ENCODE measurements at places on chromosomes 5 and 9.

DNA sequence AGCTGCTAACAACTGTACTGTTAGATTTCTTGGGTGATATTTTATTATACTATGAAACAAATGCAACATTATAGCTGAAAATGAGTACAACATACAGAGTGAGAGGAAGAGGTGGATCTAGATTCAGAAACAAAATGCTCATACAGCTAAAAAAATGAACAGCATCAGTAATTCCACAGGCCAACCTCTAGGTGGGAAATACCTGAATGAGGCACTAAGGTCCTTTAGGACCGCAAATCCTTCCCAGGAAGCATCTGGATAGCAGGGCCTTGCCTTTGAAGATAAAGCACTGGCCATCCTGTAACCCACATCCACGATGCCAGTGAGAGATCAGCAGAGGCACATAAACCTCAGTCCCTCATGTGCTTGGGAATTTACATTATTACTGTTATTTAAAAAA, 310.8 kb downstream of the YTHDC2 start:
- H3K27me3 ChIP-seq = no peaks in the 10 kb centered on the region
- H3K27ac ChIP-seq = no peak overlapping the region
- no peak for DNase-seq
- no peaks in the 10 kb centered on the region for H3K4me1 ChIP-seq
- no peak overlapping the region for H3K4me3 ChIP-seq

- no peak overlapping the region for H3K27ac ChIP-seq
- DNase-seq = no peak
These were observed 43.5 kb downstream of the FOXI1 start for GRCh38 chr5:170149206-170149515.

- H3K4me3 ChIP-seq = no peak overlapping the region
- no peak for DNase-seq
- no peaks in the 10 kb centered on the region for H3K36me3 ChIP-seq
- no peak overlapping the region for H3K27ac ChIP-seq
These were observed 47.6 kb upstream of the ZFAND5 start for GRCh38 chr9:72412483-72413040.

DNA sequence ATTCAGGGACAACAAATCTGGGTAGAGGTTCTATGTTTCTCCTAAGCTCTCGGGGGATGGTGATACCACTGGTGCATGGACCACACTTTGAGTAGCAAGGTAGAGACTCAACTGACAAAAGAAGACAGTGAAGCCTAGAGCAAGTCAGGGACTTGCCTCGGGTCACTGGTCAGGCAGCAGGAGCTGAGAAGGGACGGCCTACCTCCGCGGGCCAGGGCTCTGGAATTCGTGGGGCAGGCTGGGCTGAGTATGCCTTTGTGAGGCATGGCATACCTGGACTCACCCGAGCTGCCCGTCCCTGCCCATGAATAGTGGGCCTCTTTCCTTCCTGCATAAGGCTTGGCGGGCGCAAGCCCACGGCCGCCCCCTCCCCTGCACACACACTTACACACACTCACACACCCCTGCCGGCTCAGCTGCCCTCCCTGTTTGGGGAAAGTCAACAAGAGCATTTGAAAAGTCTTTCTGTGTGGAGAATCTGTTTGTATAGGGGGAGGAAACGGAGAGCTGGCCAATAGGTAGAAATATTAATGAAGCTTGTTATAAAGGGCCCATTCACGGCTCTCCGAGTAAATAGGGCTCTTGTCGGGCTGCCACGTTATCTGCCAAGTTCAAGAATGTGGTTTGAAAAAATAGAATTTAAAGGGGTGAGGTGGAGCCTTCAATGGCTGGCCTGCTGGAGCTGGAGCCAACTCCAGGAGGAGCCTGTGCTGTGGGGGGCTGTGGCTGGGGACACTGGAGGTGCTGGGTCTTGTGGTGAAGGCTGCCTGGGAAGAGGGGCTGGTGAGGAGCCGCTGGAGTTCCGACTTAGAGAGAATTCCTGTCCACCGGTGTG, 19.1 kb upstream of the KIF12 start:
- H3K27ac ChIP-seq = no peak overlapping the region
- H3K27me3 ChIP-seq = peaks cover 9% of the 10 kb centered on the region
- no peak overlapping the region for H3K4me3 ChIP-seq
- no peak for DNase-seq
- no peaks in the 10 kb centered on the region for H3K36me3 ChIP-seq
